ENCODE measurements at places on chromosomes 2 and 18.

- no peak for DNase-seq
Observed at GRCh38 chr18:1018181-1018681, 113.6 kb downstream of the ADCYAP1 start.

GRCh38 chr2:70002241-70002899 lies 40.9 kb upstream of the ASPRV1 start:
- DNase-seq = peak; percentile 14

- no peak for DNase-seq
Observed at GRCh38 chr2:191478799-191479679, 198.9 kb upstream of the NABP1 start.

- no peak for DNase-seq
Observed at GRCh38 chr2:129758784-129759471, 220.5 kb upstream of the RAB6C start.

DNA sequence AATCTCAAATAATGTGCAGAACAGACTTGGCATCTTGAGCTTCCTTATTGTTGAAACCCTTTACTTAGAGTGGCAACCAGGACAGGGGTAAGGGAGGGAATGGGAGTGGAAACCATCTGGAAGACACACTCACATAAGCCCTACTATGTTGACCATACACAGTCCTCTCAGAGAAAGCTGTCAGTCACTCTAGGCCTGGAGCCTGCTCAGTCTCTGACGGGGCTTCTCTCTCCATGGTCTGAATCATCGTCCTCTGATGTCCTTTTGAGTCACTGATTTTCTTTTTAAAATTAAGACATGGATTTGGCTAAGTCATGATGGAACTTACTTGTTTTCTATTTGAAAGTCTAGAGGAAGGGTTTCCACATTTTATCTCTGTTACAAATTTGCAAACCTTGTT lies 74.0 kb downstream of the MYO1B start:
- no peak for DNase-seq

DNA sequence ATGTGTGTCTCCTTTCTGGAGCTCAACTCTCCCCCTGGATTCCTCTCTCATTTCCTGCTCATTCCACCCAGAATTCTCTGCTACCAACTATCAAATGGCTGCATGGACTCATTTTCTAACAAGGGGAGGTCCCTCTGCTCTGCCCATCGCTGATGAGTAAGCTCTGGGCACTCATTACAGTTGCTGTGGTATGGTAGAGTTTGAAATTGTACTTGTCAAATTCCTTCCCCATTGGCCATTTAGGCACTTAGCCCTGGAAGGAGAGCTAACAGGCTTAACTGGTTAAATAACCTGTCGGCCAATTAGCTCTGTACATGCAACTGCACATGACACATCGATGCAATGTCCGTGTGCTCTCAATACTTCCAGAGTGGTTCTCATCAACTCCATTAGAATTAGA lies 20.4 kb downstream of the COL6A3 start:
- DNase-seq = no peak

DNA sequence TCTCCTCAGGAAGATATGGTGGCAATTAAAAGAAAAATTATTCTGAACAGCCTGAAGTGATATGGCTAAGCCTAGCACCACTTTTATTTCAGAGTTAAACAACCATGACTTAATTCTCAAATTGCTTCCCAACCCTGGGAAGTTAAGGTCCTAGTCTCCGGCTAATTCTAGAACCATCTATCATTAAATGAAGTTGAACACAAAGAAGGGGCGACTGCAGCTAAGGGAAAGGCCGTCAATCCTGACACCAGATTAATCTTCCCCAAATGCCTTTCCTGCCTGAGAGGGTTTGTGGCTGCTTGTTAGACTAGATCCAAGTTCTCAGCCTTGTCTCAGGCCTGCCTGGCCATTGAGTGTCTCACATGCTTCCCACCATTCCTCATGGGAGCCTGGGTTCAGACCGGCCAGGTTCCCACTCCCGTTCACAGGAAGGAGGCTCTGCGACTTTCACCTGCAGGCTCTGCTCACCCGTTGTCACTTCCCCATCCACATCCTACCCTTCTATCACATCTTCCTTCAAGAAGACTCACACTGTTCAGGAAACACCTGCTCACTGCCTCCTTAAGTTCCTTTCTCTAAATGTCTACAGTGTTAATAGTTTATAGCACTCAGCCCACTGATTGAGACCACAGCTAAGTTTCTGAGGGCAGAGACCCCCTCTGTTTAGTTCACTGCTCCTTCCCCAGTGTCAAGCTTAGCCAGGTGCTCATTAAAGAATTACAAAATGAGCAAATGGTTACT lies 282.9 kb upstream of the REV1 start:
- DNase-seq = no peak

GRCh38 chr18:4921548-4921947 lies 275.5 kb downstream of the AKAIN1 start:
- no peak for DNase-seq

- no peak for DNase-seq
Observed at GRCh38 chr2:146461068-146461467, 1383.8 kb upstream of the ACVR2A start.

DNA sequence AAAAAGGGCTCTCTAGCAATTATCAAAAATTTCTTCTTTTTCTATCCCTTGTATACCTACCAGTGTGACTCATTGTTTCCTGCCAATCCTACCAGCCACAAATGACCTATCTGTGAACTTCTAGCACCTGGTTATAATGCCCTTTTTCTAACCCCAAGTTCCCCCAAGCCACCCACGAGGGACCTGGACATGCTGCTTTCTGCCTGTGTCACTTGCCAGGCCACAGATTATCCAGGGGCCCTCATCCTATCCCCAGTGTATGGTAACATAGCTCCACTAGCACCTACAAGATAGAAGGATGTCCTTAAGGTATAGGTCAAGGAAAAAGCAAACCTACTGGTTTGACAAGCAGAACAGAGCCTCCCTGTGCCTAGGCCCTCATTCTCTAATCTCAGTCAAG lies 26.8 kb downstream of the AAK1 start:
- no peak for DNase-seq

GRCh38 chr2:33522576-33522975 lies 46.1 kb downstream of the RASGRP3 start:
- DNase-seq = no peak

DNA sequence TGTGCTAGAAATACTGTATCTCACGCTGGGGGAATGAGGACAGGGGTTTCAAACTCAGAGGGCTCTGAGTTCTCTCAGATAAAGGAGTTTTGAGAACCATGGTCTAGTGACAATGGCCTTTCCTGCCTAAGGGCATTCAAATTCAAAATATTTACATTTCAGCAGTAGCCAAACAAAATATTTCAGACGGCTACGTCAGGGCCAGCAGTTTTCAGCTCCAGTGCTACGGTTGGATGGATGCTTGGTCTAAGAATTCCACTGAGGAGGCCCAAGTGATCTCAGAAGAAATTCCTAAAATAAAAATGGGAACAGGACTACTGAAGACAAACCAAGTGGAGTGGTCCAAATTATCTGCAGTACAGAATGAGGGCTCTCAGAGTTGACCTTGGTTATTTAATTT lies 41.1 kb upstream of the SCG2 start:
- no peak for DNase-seq

DNA sequence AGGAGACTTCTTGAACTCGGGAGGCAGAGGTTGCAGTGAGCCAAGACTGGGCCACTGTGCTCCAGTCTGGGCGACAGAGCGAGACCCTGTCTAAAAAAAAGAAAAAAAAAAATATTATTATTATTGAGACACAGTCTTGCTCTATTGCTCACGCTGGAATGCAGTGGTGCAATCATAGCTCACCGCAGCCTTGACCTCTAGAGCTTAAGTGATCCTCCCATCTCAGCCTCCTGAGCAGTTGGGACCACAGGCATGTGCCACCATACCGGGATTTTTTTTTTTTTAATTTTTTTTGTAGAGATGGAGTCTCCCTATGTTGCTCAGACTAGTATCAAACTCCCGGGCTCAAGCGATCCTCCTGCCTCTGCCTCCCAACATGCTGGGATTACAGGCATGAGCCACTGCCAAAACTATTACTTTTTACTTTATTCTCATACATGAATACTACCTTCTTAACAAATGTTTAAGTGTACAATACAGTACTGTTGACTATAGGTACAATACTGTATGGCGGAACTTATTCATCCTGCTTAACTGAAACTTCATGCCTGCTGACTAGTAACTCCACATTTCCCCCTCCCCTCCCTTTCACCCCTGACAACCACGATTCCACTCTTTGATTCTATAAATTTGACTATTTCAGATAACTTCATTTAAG lies 15.5 kb downstream of the FBXO11 start:
- DNase-seq = no peak

DNA sequence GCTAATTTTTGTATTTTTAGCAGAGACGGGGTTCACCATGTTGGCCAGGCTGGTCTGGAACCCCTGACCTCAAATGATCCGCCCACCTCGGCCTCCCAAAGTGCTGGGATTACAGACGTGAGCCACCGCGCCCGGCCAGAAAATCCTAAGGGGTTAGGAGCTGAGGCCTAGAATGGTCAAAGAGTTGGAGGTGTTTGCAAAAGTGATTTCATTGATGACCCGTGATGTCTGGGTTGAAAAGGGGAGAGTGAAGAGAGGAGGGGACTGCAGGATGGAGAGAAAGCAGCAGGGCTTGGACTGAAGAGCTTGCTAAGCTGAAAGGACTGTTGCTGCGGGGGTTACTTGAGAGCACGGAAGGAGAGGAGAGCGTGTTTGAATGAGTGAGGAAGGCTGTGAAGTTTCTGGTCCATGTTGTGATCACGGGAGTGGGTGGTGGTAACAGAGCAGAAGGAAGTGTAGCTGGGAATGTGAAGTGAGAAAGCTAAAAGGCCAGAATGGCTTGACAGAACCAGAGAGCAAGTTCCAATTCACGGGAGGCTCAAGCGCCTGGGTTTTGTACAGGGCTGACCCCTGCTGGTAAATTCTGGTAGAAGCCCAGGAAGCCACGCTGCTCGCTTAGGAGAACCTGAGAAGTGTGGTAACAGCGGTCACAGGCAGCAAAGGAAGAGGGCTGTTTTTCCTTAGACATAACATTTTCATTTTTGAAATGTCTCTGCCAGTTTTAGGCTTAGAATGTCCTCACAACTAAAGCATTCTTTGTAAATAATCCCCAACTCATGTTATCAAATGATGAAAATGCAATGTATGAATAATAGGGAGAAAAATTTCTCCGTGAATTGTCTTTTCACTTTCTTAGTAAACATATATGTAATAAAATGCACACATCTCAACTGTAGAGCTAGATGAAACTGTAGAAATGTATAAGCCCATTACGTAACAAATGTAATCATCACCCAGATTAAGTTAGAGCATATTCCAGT lies 40.5 kb upstream of the ACTR2 start:
- peak; percentile 81 for DNase-seq

- DNase-seq = no peak
Observed at GRCh38 chr2:114350186-114350725, 92.2 kb upstream of the DPP10 start.

DNA sequence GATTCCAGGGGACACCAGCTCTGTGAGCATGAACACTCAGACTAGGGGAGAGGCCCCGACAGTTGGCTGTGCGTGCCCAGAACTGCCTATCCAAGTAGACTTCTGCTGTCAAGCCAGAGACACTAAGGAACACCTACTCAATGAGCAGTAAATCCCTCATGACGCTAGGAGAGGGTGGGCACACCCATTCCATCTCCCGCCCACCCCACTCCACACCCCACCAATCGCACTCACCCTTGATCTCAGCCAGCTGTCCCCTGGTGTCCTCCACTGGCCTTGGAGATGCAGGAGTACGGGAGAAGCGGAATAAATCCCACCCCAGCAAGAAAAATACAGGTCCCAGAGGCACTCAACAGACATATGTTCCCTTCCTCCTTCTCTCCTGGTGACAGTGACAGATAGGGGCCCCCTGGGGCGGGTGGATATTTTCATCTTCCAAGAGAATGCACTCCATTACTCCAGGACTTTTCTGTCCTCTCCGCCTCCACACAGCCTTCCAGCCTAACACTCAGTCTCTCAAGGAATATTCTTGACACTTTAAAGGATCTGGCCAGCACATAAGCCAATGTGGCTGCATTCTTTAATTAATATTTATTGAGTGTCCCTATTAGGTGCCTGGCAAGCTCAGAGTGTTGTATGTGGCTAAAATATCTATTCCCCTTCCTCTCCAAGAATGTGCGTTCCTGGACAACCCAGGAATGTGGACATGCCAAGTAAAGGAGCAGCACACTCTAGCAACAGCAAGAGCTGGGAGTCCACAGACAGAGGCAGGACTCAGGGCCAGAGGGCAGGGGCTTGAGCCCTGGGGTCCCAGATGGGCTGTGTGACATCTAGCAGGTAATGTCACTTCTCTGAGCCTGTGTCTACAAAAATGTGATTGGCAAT lies 13.1 kb upstream of the SMAD7 start:
- no peak for DNase-seq

- no peak for DNase-seq
Observed at GRCh38 chr2:1708476-1709334, 35.6 kb downstream of the PXDN start.

GRCh38 chr2:140593132-140593531 lies 1537.7 kb downstream of the LRP1B start:
- DNase-seq = no peak

DNA sequence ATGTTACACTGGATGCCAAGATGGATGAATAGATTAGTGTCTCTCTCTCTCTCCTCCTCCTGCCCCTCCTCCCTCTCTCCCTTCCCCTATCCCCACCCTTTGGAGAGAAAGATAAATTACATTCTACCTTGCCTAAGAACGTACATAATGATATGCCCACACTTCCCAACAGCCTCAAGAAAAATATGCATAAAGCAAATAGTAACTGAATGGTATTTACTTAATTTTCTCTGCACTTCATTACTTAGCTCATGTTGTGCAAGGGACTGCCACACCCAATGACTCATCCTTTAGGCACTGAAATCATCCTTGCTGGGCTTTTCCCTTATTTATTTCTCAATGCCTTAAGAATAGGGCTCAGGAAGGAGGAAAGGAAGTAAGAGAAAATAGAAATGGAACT lies 137.3 kb upstream of the PID1 start:
- DNase-seq = peak; percentile 0

GRCh38 chr2:142395291-142395690 lies 264.5 kb upstream of the LRP1B start:
- no peak for DNase-seq

DNA sequence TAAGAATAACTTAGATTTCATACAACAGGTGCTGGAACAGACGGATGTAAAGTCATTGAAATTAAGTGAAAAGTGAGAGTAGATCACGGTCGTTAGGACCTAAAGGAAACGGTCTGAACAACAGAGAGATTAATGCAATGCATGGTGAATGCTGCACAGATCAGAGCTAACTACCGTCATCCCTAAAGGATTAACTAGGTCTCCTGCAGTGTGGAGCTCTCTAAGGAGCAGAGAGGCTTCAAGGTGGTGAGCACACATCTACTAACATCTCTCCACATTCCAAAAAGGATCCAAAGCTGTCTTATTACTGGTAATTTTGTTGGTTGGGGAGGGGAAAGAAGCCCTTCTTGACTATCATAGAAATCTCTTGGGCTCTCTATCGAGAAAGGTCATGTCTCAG lies 75.3 kb downstream of the CABYR start:
- no peak for DNase-seq

Data from Kasumi-1 (cell line).